Activated CD4-positive, alpha-beta T cell treated with anti-CD3 and anti-CD28 coated beads for 48 hours (primary cell): ENCODE measurements at places on chromosomes 6 and 20.

DNA sequence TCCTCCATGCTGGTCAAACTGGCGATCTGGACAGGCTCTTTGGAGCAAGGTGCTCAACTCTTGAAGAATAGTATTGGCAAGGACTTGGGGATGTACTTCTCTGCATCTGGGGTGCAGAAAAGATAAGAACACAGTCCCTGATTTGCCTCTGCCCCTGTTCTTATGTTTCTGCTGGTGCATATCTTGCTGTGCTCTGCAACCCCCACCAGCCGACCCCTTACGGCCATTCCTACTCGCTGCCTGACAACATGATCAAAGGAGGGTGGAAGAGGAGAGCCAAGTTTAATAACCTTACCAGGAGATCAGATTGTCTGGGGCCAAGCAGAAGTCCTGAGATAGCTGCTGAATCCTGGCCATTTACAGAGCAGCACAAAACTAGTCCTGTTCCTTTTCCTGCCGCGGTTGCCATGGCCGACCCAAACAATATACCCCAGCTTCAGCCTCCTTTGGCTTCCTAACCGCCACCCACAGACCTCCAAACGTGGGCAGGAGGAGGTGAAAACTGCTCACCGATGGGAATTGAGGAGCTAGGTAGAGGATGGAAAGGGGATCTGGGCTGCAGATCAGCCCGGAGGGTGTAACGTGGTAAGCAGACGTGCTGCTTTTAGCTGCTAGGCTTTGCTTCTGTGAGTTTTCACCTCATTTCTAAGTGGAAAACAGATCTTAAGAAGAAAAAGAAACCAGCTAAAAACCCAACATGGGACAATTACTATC, 60.9 kb downstream of the ATXN1 start:
- DNase-seq: peak; percentile 54

- no peak for DNase-seq
Measured at GRCh38 chr20:58718121-58718563, 25.5 kb downstream of the NPEPL1 start.

GRCh38 chr6:150698391-150698790, 98.7 kb downstream of the PLEKHG1 start:
- DNase-seq: no peak

DNA sequence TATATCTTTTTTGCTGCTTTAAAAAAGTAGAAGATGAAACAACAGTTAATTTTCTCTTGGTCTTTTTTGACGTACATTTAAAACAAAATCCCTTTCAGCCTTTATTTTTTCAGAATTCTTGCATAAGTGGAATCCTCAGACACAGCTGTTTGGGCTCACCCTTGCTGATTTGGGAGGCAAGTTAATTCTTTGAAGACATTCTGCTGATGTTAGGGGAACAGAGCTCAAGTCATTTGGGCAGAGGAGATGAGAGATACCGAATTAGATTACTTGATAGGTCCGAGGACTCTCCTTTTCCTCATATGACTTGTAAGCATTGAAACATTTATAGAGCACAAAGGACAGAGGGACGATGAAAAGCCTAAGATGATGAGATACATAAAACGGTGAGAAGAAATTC, 567.9 kb upstream of the CITED2 start:
- no peak for DNase-seq

GRCh38 chr6:26003102-26003694, 40.6 kb downstream of the TRIM38 start:
- peak; percentile 56 for DNase-seq

GRCh38 chr6:120354452-120355098, 979.7 kb downstream of the TBC1D32 start:
- DNase-seq: peak; percentile 2

GRCh38 chr20:17856024-17856564, 112.5 kb downstream of the SNX5 start:
- DNase-seq: no peak

GRCh38 chr6:81562169-81562568, 190.3 kb downstream of the TENT5A start:
- no peak for DNase-seq

DNA sequence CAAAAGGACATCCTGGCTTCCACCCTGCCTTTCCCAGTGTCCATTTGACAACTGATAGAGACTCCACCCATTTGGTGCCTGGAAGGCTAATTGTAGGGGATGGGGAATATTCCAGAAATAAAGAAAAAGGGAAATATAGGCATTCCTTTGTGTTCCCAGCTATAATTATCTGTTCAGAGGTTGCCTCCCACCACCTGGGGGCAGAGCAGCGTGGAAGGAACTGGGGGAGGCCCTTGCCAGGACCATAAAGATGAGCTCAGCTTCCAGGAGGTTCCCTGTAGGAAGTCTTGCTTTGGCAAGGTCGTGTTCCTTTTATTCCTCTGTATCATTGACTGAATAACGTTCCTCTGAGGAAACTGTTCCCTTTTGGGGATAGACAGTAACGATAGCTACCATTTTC, 214.7 kb downstream of the TFAP2C start:
- DNase-seq: no peak

DNA sequence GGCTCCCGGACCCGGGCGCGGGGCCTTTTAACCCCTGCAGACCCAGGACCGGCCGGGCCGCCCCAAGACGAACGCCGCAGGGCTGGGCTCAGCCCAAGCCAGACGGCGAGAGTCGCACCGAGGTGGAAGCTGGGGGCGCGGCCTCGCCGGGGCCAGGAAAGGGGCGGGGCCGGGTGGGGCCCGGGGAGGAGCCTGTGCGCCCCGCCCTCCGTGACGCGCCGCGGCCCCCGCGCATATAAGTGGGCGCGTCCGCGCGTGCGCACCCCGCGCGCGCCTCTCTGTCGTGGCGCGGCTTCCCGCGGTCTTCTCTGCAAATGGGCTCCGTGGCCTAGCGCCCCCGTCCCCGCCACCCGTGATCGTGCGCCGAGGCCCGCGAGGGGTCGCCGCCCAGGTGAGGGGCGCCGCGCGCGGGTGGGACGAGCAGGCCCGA, at the start of gene PPDPF:
PPDPF (plus strand) TSS at position 262 of the 430 bp plus-strand sequence. CDS start 544 bp downstream, outside the sequence.
- peak; percentile 86 for DNase-seq

DNA sequence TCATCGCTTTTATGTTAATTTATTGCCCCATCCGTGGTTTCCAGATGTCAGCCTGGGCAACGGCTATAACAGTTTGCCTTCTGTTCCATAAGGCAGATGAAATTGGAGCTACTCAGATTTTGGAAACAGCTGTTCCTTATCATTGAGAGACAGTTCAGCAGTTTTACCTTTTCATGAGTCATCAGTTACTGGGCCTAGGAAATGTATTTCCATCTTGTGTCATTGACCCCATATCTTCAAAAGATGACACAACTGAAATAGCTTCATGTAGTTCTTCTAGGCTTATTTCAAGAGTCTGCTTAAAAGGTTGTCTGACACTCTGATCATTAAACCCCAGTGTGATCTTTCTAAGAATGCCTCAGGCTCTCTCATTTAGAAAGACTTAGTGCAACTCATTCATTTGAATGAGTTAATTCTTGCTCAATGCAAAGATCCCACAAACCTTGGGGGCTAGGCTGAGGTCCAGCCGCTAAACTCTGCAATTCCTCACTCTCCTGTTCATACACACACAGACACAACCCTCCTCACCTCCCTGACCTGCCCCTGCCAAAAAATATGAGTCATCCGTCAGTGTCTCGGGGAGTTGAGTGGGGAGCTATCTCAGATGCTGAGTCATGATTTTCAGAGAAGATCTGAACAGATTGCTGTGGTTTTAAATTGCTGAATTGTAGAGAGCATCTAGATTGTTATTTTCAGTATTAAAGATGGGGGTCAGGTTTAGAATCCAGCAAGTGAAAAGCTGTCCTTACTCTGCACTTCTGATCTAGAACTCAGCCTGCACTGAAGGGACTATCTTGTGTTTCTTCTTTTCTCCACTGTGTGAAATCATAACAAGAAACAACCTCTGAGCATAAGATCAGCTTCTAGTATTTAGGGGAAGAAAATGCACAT, 61.8 kb downstream of the RPP40 start:
- DNase-seq: peak; percentile 65

DNA sequence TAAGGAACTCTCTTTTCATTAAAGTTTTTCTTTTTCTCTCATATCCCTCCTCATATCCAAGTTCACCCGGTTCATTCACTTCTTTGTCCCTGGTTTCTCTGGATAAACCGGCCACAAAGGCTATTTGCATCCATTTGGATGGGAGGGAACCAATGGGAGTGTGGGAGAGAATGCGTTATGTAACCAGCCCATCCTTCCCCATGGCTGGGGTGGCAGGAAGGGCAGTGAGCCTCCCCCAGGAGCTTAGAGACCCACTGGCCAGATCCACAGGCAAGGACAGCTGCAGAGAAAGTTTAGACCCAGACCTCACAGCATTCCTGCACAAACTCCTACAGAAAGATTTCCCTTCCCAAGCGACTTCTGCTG, 10.7 kb downstream of the CASS4 start:
- no peak for DNase-seq

- no peak for DNase-seq
Measured at GRCh38 chr6:150936021-150936555, 70.6 kb downstream of the MTHFD1L start.

- no peak for DNase-seq
Measured at GRCh38 chr6:34447910-34448309, 18.0 kb upstream of the PACSIN1 start.

DNA sequence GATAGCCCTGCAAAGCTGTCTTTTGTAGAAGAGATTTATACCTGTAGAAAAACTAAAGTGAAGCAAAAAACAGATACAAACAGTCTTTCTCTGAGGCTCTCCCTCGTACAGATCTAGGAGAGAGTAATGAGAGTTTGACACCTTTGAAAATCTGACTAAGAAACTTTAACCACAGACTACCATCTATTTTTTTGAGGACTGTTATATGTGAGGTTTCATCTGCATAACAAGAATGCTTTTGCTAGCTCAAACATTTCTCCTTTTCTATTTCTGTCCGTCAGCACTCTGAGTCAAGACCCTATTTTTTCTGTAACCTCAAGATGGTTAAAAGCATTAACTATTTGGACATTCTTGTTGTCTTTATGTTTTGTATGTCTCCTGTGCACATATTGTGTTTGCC, 193.0 kb downstream of the BTBD3 start:
- no peak for DNase-seq

GRCh38 chr6:136408204-136408603, 118.6 kb upstream of the BCLAF1 start:
- DNase-seq: no peak

DNA sequence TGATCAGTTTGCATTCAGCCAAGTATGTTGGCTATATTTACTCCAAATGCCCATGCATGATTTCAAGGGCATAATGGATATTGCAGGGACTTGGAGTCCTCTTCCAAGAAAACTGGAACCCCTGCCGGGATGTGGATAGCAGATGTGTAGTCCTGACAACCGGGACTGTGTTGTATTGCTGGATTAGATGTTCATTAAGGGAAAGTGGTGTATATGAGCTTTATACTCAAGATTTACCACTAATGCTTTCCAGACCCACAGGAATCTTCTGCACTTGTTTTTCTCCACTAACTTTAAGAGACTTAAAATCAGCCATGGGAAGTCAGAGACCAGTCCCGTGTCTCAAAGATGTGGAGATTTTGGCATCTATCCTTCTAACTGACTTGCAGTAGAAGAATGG, 770.9 kb downstream of the HDGFL1 start:
- no peak for DNase-seq

DNA sequence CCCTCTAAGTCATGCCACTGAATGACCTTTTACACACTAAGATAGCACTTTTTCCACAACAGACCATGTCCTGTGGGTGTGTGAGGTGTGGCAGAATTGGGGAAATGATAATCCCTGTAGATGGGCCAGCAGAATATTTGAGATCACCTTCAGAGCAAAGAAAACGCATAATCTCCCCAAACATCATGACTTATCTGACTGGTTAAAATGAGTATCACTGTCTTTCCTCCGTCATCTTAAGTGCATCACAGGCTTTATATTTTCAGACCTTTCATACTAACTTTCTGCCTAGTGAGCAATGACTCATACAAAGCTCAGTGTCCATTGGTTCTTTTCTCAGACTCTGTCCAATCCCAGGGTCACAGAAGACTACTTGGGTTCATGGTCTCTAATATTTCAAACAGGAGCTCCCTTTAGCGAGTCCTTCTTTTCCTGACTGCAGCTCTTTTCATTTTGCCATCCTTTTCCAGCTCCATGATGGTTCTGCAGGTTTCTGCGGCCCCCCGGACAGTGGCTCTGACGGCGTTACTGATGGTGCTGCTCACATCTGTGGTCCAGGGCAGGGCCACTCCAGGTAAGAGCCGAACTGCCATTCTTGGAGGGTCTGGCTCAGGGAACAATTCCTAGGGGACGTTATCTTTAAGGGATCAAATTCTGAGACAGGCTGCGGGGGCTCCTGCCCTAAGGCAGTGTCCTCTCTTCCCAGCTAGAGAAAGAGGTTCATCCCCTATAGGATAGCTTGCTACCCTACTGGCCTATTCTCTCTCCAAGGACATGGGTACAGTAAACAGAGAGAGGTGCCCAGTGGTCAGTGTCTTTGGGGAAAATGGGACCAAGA, at the start of gene HLA-DPB1:
HLA-DPB1 (plus strand) TSS at position 423 of the 838 bp plus-strand sequence; CDS start at position 475, 52 bp downstream.
- DNase-seq: no peak

DNA sequence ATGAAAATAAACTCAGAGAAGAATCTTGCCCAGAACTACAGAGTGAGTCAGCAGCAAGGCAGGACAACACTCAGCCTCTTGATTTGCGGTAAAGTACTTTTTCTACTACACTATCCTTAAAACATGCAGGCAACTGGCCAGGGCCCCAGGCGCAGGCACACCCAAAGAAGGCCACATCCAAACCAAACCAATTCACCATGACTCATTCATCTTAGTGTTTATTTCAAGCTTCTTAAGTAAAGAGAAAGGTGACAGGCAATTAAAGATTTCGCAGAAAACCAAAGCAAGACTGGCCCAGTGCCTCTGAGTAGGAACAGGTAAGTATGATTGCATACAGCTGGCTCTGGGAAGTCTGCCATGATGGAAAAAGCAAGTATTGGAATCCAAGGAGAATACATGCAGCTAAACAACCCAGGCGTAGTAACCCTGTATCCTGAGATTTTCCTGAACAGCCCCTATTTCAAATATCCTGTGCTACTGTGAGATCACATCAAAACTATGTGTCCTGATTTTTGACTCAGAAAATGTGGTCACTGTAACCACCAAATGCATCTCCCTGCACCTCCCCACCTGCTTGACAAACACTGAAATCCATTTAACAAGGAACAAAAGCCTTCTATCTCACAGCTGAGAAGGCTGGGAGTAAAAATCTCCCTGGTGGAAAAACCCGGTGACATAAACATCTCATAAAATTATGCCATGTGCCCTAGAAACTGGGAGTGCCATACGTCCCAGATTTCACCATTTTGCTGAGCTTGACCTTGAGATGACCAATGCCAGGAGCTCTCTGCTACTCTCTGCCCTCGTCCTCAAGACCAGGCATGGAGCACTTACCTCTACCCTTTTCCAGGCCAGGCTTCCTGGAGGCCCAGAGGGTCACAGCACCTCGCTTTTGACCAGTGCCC, 12.4 kb downstream of the WFDC3 start:
- DNase-seq: no peak

GRCh38 chr20:42634156-42634555, 555.5 kb downstream of the PTPRT start:
- DNase-seq: no peak

GRCh38 chr6:50850223-50851048, 31.8 kb downstream of the TFAP2B start:
- no peak for DNase-seq

GRCh38 chr6:68497927-68498326, 137.2 kb upstream of the ADGRB3 start:
- DNase-seq: no peak

GRCh38 chr6:54899986-54900385, 53.4 kb downstream of the FAM83B start:
- DNase-seq: no peak
